ENCODE measurements at places on chromosomes 16 and 17.

DNA sequence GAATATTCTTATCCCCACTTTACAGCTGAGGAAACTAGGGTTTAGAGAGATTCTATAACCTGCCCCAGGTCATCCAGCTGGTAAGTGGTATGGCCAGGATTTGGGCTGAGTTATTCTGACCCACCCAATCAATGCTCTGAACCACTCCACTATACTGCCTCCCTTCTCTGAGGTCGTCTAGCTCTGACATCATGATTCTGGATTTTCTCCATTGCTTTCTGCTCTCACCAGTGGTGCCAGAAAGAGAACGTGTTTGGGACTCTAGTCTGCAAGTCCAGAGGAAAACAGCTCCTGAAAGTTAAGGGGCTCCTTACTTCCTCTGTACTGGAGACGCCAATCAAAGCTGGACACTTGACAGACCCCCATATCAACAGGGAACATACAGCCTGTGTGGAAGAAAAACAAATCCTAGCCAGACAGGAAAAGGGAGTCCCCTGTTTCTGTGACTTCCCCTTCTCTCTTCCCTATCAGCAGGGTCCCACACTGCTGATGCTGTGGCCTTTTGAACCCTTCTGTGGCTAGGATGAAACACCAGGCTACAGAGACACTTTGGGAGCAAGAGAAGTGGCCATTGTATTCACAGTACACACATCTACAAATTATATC lies 6.0 kb upstream of the EZH1 start:
- DNase-seq: no peak

GRCh38 chr17:62140836-62141235 lies 75.8 kb upstream of the MED13 start:
- no peak for DNase-seq

DNA sequence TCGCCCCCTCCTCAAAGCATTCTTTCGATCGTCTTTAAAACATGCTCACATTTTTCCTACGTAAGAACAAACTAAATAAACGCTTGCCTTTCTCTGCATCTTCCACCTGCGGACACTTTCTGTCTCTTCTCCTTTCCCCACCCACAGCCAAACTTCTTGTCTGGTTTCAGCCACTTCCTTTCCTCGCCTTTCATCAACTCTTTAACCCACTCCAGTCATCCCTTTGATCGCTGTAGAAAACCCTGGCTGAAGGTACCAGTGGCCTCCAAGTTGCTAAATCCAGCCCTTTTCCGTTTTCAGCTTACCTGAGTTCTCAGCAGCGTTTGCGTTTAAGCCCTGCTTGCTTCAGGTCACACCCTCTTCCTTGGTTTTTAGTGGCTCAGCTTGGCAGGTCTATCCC lies 483 bp downstream of the RPA1 start:
- DNase-seq: no peak

GRCh38 chr17:28216528-28216927 lies 102.5 kb upstream of the TMEM97 start:
- DNase-seq: no peak

GRCh38 chr17:1939981-1940809 lies 84.9 kb downstream of the RTN4RL1 start:
- DNase-seq: no peak

DNA sequence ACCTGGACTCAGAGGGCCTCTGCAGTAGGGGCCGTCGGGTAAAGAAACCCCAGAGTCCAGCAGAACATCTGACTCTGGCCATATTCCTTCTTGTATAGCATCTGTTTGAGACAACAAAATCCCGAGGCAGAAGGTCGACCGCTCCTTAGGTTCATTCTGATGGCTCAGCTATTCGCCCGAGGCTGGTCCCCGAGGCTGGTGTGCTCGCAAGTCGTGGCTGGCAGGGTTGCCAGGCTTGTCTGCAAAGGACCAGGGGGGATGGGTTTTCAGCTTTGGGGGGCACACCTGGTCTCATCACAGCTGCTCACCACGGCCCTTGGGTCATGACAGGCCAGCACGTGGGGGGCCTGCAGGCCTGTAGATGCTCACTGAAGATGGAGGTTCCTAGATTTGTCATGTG lies 119.1 kb downstream of the BANP start:
- DNase-seq: no peak

DNA sequence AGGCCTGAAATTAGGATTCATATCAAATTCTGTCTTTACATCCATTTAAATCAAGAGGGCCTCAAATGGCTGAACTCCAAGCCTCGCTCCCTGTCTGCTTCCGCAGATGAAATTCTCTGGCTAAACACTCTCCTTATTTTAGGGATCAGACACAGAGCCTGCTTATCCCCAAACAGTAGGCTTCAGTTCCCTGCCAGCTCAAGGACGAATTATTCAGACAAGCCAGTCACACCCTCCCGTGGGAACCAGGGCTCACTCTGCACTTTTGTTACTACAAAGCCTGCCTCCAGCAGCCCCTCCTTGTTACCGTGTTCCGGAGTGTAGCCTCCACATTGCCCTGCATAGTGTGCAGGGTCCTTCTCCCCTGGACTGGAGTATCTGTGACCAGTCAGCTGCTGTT lies 46.6 kb upstream of the LCMT1 start:
- no peak for DNase-seq

- DNase-seq: no peak
Measured at GRCh38 chr17:50265212-50265611, 9.1 kb upstream of the TMEM92 start.

GRCh38 chr16:74888232-74888862 lies 96.6 kb downstream of the WDR59 start:
- DNase-seq: no peak

GRCh38 chr16:72902206-72902605 lies 145.7 kb downstream of the ZFHX3 start:
- no peak for DNase-seq

DNA sequence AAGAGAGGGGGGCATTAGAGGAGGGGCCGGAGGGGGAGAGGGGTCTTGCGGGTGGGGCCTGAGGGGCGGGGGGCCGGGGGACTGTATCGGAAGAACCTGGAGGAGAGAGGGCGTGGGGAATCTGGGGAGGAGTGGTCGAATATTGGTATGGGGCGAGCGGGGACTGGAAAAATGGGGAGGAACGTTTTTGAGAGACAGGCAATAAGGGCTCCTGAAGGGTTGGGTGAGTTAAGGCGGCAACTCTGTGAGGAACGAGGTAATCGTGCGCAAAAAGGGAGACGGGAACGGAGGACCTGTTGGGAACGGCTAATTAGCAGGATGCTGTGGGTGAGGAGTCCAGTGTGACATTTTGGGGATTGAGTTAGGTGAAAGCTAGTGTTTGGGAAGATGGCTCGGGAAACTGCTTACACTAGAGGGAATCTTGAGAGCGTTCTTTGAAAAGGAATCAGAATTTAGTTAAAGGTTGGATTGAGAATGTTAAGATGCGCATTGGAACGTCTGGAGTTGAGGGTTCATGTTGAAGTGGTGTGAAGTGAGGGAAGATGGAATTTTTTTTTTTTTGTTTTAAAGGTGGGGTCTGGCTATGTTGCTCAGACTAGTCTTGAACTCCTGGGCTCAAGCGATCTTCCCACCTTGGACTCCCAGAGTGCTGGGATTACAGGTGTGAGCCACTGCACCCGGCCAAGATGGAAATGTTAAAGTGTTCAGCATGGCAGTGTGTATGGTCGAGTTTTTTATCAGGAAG lies 662 bp downstream of the WIPF2 start:
- DNase-seq: no peak

DNA sequence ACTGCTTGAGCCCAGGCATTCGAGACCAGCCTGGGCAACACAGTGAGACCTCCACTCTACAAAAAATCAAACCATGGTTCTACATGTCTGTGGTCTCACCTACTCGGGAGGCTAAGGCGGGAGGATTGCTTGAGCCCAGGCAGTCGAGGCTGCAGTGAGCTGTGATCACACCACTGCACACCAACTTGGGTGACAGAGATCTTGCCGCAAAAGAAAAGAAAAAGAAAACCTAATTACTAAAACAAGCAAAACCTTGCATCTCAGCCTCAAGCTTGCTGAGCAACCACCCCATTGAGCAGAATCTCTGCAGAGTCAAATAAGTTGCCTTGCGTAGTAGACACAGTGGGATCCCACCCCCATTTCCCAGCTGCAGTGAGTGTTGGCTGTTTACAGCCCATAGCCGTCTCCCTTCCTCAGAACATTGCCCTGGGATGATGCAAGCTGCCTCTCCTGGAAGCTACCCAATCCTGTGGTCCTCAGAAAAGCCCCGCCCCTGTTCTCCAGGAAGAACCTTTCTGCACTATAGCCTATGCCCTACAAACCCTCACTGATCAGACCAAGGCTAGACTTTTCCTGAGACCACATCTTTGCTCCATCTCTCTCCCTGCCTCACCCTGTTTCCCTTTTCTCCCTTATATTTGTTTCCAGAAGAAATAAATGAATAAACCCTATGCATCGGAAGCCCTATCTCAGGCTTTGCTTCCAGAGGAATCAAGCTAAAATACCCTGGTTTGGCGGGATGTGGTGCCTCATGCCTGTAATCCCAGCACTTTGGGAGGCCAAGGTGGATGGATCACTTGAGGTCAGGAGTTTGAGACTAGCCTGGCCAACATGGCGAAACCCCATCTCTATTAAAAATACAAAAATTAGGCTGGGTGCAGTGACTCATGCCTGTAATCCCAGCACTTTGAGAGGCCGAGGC lies 16.7 kb upstream of the ERN2 start:
- DNase-seq: no peak

DNA sequence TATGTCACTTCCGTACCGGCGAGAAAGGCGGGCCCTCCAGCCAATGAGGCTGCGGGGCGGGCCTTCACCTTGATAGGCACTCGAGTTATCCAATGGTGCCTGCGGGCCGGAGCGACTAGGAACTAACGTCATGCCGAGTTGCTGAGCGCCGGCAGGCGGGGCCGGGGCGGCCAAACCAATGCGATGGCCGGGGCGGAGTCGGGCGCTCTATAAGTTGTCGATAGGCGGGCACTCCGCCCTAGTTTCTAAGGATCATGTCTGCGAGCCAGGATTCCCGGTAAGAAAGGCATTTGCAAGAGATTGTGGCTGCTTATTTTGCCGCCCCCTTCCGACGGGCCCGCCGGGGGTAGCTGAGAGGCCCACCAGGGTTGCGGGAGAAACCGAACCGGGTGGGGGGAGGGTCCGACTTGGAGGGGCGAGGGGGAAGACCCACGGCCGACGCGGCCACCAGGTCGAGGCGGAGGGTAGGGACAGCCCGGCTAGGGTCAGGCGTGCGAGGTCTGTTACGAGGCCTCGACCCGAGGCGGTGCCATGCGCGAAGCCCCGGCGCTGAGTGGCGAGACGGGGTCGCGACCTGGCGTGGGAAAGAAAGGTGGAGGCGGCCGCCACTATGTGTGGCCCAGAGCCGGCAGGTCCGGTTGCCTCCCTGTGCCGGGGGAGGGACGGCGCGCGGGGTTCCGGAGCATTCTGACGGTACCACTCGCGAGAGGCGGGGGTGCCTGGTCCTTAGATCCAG lies 6.7 kb upstream of the CD68 start:
- peak; percentile 74 for DNase-seq

- DNase-seq: no peak
Measured at GRCh38 chr17:27778183-27778582, 22.1 kb downstream of the NOS2 start.

DNA sequence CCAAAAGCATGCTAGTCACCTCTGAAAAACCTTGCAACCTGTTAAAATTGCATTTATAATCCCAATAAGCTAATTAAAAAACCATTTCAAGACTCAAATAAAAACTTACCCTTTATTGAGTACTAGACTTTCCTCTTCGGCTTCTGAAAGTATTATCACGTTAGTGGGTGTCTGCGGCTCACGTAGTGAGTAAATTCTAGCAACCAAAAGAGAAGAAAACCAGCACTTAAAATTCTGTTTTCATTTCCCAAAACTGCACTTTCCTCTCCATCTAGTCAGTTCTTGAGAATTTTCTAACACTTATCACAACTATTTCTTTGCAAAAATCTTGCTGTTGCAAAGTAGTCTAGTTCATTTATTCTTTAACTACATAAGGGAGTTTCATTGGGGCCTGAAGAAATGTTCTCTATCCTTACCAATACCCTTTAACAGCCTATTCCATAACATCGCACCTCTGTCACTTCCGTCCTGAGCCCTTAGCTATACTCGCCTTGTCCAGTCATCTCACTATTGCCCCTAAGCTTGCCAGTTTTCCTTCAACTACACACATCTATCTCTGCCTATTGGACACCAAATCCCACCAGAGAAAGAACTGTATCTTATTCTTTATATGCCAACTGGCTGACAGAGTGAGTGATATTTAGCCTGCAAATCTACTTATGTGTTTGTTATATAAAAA lies 8.7 kb downstream of the NUP88 start:
- DNase-seq: no peak

DNA sequence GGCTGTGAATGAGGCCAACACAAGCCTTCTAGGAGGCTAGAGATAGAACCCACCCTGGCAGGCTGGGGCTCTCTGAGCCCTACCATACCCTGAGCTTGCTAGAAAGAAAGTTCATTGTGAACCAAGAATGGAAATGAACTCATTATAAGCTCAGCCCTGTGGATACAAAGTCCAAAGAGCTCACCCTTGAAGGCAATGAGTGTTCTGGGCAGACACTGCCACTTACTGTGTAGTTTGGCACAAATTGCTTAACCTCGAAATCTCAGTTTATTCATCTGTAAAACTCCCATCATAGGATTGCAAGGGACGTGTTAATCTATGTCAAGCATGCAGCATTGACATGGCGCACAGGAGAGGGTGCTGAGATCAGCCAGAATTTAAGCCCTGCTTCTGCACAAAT lies 5.5 kb downstream of the KDM8 start:
- DNase-seq: no peak

DNA sequence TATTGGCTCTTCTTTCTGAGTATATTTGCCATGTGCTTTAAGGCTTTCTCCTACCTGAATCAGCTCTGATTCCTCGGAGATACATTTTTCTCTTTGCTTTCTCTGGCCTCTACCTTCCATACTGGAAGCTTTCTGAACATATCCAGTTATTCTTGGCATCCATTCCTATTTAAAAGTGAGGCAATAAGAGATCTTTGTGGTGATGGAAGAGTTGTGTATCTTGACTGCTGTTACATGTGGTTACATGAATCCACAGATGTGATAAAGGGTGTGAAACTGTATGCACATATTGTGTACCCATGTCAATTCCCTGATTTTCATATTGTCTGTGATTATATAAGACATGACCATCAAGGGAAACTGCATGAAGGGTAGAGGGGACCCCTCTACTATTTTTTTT lies 24.4 kb downstream of the UBE2O start:
- no peak for DNase-seq

GRCh38 chr16:27154705-27155521 lies 48.4 kb upstream of the KDM8 start:
- DNase-seq: peak; percentile 71

GRCh38 chr17:73744411-73744810 lies 100.2 kb upstream of the SDK2 start:
- DNase-seq: no peak

DNA sequence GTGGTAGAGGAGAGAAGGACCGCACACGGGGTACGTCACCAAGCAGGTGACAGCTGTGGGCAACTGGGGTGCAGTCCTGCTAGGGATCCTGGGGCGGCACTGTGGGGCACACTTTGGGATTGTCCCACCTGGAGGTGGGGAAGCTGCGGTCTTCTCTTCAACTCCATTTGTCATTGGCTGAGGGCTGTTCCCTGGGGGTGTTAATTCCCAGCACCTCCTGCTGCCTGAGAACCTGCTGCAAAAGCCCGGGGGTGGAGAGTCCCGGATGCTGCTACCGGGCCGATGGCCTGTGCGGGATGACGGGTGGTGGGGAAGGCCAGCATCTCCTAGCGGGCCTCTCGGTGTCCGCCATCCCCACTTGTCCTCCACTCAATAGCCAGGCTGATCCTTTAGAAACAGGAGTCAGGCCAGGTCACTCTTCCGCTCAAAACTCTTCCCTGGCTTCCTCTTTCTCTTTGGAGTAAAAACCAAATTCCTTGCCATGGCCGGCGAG lies 100.2 kb downstream of the CYLD start:
- no peak for DNase-seq
